A172 (cell line): ENCODE measurements at places on chromosomes 4 and X.

DNA sequence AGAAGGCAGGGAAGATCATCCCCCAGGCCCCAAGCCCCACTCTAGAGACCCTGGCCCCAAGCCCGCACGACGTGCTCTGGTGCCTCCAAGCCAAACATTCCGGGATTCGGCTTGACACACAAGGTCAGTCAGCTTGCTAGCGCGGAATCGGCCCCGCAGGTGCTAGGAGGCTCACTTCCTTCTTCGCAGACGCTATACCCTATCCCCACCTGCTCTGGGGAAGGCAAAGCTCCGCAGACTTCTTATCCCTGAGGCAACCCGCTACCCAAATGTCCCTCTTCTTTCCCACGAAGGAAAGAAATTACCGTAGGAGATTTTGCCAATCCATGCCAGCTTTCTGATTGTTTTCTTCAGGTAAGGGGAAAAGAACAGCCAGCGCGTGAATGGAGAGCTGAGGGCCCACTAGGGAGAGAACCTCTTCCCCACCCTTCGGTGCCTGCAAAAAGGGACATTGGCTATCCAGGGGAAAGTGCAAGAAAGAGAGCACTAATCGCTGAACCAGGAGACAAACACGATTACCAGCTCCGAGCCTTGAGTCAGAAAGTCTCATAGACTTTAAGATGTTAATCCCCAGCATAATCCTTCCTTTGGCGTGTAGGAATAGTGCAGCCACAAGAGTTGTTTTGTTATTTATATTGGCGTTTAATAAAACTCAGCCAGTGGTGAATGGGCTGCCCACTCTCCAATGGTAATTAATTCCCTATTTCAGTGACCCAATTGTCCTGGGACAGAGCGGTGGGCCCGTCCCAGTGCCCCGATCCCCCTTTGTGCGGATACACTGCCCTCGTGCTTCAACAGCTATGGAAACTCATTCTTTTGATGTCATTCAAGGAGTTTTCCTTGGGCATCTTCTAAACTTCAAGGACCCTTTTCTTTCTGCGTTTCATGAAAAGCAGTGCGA is 5.4 kb upstream of the NEUROG2 start:
- DNase-seq = no peak

DNA sequence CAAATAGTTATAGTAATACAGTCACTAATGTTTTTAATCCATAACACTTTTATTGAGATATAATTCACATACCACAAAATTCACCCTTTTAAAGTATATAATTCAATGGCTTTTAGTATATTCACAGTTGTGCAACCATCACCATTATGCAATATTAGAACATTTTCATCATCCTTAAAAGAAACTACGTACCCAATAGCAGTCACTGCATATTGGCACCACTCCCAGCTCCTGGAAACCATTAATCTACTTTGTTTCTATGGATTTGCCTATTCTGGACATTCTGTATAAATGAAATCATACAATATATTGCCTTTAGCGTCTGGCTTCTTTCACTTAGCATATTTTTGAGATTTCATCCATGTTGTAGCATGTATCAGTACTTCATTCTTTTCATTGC is 99.3 kb downstream of the AMMECR1 start:
- DNase-seq = no peak

DNA sequence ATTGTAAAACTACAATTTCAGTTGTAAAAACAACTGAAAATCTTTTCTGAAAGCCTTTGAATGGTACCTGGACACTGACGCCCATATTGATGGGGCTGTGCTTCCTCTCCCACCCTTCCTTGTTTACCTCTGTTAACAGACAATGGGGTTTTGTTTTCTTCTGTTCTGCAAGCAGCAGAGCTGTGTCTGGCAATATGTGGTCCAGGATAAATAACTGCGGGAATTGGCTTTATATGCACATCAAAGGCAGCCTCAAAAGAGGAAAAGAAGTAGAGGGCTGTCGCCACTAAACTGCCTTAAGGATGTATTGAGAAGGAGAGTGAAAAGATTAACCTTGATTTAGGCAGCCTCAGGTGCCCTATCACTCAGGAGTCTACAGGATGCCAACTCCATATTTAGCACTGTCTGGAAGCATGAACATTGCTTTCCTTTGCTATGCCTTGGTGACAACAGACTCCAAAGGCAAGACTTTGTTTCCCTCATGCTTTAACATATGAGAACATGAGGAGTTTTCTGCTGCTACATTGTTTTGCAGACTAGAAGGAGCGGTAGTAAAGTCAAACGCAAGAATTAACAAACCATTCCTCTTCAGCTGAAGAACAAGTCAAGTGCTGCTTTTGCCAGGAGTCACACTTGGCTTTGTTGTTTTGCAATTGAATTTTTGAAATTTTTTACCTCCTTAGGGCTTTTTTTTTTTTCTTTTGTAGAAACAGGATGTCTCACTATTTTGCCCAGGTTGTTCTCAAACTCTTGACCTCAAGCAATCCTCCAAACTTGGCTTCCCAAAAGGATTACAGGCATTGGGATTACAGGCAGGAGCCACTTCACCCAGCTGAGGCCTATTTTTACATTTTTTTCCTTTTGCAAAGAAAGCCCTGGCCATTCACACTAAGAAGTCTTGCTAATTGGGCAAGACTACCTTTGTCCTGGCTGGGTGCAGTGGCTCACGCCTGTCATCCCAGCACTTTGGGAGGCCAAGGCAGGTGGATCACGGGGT is 3.0 kb downstream of the IL21 start:
- DNase-seq = no peak

DNA sequence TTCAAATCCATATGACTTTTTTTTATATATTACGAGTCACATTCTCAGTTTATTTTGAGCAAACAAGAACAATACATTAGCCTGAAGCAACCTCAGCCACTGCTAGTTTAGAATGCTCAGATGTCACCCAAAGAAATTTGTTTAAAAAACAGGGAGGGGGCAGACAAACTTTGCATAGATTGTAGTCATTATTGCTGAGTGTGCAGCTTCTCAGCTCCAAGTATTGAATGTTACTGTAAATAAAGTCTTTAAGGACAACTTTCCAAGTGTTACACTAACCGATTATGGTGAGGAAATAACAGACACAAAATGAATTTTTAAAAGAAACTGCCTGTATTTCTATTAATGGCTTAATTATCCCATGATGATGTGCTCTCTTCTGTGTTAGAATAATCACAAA is 519.5 kb upstream of the GALNT7 start:
- no peak for DNase-seq

GRCh38 chr4:139208404-139208945 is 31.5 kb upstream of the ELF2 start:
- no peak for DNase-seq

GRCh38 chrX:54817220-54817820 is 9.8 kb downstream of the MAGED2 start:
- DNase-seq = no peak

DNA sequence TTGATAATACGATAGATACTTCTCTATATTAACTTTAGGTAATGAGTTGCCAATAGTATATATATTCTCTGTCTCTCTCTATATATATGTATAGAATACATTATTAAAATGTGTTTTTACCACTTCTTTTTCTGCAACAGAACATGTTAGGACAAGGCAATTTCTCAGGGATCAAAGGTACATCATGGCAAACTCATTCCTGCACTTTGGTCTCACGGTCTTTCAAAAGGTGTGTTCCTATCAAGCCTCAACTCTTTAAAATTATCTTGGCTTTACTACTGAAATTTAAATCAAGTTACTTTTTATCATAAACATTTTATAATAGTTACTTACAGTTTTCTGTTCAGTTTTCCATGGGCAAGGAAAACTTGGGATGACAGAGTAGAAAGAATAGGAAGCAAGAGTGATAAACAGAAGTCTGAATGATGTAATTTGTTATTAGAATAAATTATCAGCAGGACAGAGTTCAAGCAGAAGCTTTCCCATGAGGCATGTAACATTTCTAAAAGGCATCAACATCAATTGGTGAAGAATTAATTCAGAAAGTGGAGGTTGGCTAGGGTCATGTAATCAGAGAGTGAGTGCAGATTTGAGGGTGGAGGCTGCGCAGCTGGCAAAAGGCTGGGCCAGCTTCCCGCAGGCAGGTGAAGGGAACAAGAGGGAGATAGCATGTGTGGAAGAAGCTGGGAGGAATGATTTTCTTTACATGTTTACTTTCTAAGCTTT is 59.7 kb upstream of the LRAT start:
- no peak for DNase-seq

DNA sequence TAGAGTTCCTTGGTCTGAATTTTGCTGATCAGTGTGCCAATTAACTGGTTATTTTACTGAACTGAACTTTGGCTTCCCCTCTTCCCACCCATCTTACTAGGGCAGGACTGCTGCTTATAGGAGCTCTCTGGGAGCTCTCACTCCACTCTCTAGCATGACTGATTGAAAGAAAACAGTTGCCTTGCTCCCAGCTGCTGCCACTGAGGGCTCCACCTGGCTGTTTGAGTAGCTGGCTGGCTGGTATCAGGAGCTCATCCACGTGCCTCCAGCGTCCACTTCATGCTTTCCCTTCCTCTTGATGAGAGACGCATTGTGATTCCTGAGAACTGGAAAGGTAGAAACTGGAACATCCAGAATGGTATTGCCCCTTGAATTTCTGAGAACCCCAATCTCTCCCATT is 73.0 kb upstream of the KLHL13 start:
- no peak for DNase-seq

GRCh38 chr4:67576538-67576937 is 18.0 kb downstream of the STAP1 start:
- DNase-seq = no peak

DNA sequence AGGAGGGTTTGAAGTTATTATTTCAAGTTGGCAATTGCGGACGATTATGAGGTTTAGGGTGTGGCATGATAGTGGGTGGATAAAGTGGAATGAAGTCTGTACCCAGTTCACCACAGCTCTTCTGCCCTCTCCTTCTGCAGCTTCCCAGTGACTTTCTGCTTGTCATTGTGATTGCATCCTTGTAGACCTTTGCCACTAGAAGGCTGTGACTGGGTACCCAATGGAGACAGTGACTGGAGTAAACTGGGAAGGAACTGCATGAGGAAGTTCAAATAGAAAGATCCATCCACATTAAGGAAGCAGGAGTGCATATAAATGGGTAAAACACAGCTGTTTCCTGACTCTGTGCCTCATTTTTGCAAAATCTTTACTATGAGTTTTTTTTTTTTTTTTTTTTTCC is 53.5 kb upstream of the SPANXN3 start:
- no peak for DNase-seq

- DNase-seq = no peak
Observed at GRCh38 chr4:5799406-5799805, 88.4 kb downstream of the EVC start.

GRCh38 chrX:130805903-130806302 is 97.1 kb downstream of the ENOX2 start:
- DNase-seq = no peak

DNA sequence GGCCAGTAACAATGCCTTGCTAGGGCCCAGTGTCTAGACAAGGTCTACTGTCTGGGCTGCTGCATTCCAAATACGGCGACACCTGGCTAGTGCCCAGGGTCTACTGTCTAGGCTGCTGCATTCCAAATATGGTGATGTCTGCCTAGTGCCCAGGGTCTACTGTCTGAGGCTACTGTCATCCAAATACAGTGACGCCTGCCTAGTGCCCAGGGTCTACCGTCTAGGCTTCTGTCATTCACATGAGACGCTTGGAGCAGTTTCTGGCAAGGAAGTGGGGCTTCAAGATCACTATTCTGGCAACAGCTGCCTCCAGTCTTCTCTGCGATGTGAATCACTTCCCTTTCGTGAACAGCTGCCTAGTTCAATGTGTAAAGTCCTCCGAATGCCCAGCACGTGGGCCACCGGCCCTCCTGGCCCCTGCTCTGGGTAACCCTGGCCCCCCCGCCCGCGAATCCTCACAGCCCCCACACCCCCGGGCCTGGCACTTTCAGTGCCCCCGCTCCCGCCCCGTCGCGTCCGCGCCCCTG is 12.7 kb downstream of the ACOX3 start:
- DNase-seq = no peak

DNA sequence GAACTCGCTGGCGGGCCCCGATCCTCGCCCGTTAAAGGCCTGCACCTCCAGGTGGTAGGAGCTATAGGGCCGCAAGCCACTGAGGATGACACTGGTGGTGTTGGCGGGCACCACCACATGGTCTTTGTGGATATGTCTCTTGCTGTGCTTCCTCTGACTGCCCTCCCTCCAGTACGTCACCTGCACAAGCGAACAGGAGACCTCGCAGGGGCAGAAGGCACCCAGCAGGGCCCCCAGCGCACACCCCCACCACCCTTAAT is 20.7 kb downstream of the L1CAM start:
- no peak for DNase-seq

GRCh38 chr4:1260418-1261106 is 11.6 kb upstream of the CTBP1 start:
- no peak for DNase-seq

DNA sequence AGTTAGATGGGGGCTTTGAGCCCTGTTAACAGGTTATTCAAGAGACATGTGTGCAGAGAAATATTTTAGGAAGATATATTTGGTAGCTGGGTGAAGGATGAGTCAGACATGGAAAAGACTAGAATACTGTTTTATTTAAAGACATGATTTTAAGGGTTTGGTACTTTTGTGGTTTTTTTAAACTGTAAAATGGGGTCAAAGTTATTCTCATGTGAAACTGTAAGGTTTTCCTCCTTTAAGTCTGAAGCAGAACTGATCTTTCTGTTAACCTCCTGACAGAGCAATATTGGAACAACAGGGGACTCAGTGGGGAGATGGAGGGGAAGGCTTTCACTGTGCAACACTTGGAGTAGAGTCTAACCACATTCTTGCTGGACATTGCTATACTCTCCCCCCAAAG is 112.4 kb upstream of the LSM6 start:
- no peak for DNase-seq

- no peak for DNase-seq
Observed at GRCh38 chr4:41374490-41374889, 117.8 kb downstream of the UCHL1 start.

GRCh38 chrX:22542641-22543040 is 269.9 kb downstream of the CBLL2 start:
- DNase-seq = no peak

- DNase-seq = no peak
Observed at GRCh38 chrX:112800971-112801775, 39.5 kb downstream of the AMOT start.

DNA sequence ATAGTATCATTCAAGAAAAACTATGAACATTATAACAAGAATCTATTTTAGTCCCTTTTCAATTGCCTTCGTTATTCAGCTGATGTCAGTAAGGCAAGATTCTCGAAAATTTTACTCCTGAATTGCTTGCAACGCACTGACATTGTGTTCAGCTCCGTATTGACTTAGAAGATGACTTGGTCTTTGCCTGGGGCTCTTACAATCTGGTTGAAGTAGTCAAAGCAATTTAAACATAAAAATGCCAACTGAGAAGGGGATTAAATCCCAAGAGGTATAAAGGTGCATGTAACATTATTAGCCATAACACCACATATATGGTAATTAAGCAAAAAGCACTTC is 507.1 kb downstream of the CENPC start:
- no peak for DNase-seq

GRCh38 chr4:89298155-89298554 is 9.4 kb downstream of the GPRIN3 start:
- DNase-seq = no peak

- DNase-seq = no peak
Observed at GRCh38 chrX:720825-721224, 90.2 kb downstream of the SHOX start.
